Bone marrow (tissue), 2 donors: ENCODE measurements at places on chromosomes 16 and 17.

DNA sequence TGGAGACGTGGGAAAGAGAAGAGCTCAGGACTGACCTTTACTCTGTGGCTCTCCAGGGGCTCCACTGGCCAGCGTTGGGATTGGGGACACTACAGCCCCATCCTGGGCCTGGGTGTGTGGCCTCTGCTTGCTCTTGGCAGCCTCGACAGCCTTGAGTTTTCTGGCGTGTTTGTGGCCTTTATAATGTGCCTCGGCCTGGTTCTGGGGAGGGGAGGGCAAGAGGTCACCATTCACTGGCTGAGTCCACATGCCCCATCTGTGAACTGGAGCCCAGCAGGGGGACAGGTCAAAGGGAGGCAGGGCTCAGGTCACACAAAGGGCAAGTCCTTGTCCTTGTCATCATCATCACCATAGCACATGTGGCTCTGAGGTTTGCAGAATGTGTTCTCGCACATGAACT, 11.7 kb downstream of the NKIRAS2 start:
- no peak for DNase-seq

- no peak for DNase-seq
Observed at GRCh38 chr17:80119839-80120238, 18.5 kb downstream of the GAA start.

GRCh38 chr16:81210807-81211206, 27.7 kb upstream of the BCO1 start:
- no peak for DNase-seq

DNA sequence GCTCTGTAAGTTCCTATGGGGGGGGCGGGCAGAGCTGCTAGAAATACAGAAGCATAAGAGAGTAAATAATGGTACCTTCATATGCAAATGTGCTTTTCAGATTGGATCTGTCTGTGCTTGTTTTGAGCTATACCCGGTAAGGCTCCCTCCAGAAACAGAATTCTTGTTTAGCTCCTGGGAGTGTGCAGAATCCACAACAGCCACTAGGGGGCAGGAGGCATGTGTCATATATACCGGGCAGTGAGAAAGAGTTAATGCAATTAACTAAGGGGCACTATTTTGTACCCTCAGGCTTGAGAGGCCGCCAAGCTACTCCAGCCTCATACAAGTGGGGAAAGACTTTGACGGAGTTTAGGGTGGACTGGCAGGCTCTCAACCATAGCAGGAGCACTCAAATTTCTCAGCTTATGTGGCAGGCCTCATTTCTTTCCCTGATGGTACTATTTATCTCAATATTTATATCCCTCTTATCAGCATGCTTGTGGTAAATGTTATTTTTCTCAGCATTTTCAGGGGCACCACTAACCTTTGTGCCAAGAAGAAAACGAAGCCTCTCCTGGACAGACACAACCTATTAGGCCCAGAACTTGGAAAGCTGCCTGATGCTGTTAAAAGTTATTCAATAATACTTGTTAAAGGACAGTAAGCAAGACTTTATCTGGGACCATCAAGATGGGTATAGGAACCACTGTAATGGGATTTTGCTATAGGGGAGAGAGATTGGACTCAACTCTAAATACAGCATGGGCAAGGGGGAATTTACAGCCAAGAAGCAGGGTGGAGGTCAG, 10.7 kb upstream of the CENPV start:
- DNase-seq = peak; percentile 47

GRCh38 chr17:30950669-30951399, 20.0 kb upstream of the RNF135 start:
- peak; percentile 16 for DNase-seq

GRCh38 chr17:73955616-73956015, 247.9 kb upstream of the RPL38 start:
- no peak for DNase-seq

DNA sequence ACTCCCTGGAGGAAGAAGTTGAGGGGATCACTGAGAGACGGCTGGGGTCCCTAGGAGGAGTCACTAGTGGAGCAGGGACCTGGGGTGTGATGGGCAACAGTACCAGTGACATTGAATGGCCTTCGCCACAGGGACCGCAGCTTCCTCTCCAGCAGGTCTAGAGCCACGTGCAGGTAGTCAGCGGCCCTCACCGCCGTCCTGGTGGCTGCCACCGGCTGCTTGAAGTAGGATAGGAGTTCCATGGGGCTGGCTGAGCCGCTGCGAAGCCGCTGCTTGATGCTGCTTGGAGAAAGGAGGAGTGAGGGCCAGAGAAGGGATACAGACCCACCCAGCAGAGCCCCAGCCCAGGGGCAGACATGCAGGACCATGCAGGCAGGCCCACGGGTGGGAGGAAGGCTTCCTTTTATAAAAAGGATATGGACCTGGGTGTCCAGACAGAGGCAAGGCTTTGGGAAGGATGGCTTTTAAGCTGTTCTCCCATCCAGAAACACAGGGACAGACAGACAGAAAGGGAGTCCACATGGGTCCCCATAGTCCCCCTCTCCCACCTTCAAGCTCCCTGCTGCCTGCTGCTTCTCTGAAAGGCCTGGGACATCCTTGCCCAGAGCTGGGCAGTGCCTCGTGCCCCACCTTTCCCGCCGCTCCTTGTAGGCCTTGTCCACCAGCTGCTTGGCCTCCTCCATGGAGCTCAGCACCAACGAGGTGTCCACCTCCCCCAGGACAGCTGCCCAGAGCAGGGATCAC, 827 bp downstream of the MPO start:
- DNase-seq = no peak

DNA sequence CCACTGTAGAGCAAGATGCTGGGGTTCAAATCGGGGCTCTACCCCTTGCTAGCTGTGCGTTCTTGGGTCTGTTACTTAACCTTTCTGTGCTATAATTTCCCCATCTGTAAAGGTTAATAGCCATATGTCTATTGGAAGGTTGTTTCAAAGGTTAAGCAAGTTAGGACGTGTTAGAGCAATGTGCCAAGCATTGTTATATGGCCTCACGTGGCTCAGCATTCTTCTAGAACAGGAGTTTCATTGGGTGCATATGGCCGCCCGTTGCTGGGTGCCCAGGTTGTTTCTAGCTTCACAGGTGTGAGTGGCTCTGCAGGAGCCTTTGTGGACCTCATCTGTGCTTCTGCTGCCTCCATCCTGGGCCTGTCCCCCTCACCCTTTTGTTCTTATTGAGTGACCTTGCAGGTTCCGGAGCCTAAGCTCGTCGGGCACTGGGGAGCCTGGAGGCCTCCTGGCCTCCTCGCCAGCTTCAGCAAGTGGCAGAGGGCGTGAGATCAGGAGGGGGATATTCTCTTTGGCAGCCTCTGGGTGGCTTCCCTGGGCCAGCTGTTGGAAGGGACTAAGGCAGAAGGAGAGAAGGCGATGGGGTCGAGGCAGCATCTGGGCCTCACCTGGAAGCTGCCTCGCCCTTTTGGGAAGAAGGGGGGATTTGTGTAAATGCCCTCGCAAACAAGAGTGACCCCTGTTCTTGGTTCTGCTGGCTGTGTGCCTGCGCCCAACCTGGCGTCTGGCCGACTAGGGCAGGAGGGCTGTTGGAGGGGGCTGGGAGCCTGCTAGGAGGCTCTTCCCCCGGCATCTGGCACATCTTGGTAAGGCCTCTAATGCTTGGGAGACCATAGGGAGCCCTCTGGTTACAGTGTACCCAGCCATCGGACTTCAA, 80.2 kb upstream of the CIBAR2 start:
- no peak for DNase-seq

DNA sequence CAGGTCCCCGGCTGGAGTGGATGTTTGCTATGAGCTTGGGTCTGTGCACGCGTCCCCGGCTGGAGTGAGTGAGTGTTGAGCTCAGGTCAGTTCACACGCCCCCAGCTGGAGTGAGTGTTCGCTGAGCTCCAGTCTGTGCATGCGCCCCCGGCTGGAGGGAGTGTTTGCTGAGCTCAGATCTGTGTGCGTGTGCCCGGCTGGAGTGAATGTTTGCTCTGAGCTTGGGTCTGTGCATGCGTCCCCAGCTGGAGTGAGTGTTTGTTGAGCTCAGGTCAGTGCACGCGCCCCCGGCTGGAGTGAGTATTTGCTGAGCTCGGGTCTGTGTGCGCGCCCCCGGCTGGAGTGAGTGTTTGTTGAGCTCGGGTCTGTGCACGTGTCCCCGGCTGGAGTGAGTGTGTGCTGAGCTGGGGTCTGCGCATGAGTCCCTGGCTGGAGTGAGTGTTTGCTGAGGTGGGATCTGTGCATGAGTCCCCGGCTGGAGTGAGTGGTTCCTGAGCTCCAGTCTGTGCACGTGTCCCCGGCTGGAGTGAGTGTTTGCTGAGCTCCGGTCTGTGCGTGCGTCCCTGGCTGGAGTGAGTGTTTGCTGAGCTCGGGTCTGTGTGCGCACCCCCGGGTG, 284.2 kb downstream of the SNX29 start:
- no peak for DNase-seq

- no peak for DNase-seq
Observed at GRCh38 chr16:2587891-2588565, 50.2 kb downstream of the PDPK1 start.

DNA sequence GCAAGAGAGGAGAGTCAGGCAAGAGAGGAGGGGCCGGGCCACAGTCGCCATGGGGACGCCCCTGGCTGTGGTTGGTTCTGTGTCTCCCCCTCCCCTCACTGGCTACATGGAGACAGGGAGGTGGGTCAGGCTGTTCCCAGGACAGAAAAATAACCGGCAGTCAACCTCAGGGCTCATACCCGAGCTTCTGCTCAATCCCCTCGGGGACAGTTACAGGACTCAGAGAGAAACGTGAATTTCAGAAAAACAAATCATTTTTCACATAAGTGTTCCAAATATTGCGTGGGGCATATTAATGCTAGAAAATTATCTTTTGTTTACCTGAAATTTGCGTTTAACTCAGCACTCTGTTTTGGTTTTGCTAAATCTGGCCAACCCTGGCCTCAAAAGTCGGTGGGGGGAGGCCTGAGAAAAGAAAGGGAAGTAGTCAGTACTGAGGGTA, 22.2 kb upstream of the CPSF4L start:
- DNase-seq = no peak

GRCh38 chr17:14790521-14790920, 474.6 kb downstream of the PMP22 start:
- no peak for DNase-seq

- no peak for DNase-seq
Observed at GRCh38 chr16:80807906-80808305, 3.5 kb upstream of the CDYL2 start.

DNA sequence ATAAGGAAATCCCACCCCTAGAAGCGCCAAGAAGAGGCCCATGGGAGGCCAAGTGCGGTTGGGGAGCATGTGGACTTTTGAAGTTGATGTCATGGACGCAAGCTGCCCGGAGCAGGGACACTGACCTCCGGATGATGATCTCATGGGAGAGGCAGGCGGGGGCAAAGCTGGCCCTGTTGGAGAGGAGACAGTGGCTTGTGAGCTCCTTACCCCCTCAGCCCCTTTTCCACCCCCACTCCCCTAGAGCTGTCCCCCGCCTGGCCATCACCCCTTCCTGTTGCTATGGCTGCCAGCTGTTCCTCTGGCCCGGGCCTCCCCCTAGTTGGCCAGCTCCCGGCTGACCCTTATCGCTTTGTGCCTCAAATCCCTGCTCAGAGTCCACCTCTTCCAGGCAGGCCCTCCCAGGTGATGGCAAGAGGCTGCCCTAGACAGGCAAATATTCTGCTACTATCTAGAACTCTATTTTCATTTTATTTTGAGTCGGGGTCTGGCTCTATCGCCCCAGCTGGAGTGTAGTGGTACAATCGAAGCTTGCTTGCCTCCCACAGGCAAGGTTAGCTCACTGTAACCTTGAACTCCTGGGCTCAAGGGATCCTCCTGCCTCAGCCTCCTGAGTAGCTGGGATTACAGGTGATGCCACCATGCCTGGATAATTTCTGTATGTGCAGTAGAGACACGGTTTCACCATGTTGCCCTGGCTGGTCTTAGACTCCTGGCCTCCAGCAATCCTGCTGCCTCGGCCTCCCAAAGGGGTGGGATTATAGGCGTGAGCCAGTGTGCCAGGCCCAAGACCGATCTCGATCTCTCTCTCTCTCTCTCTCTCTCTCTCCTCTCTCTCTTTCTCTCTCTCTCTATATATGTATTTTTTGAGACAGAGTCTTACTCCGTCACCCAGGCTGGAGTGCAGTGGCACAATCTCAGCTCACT, 6.6 kb downstream of the NOTUM start:
- DNase-seq = no peak
